Right lobe of liver (tissue), 6 donors: ENCODE measurements at places on chromosomes 4 and X.

DNA sequence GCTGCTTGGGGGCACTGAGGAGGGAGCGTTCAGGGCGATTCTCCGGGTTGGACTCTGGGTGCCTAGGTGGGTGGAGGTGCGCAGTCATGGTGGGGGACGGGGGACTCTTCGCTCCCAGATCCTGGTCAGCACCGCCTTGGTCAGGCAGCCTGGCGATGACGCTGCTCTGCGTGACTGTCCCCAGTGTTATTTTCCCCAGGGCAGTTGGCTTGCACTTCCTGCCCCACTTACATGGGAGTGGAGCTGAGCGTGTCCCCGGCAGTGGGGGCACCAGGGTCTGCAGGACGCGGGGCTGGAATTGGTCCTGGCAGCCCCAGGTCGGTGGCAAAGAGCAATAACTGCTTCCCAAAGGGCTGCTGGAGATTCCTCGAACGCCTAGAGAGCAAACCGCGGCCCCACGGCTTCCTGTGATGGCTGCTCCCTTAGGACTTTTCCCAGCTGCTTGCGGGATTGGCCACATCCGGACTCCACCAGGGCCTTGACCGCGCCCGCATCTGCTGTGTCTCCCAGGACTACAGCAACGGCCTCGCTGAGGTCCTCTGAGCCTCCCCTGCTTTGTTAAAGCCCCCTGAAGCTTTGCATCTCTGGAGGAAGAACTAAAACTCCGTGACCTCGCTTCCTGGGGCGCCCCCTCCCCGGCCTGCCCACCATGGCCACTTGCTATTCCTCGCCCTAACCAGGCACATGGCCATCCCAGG lies 35.3 kb upstream of the GPR78 start:
- no peak for DNase-seq

DNA sequence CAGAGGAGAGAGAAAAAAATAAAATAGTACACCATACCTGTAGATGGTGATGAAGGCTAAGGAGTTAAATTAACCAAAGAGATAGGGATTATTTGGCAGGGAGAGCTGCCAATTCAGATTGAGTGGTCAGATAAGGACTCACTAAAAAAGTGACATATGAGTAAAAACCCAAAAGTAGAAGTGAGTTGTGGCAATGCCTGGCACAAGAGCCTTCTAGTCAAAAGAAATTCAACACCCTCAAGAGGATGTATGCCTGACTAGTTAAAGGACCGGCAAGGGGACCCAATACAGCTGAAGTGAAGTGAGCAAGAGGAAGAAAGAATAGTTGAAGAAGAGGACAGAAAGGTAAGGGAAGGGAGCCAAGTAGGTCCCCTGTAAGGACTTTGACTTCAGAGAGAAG lies 34.9 kb downstream of the ELF2 start:
- DNase-seq, result no peak

DNA sequence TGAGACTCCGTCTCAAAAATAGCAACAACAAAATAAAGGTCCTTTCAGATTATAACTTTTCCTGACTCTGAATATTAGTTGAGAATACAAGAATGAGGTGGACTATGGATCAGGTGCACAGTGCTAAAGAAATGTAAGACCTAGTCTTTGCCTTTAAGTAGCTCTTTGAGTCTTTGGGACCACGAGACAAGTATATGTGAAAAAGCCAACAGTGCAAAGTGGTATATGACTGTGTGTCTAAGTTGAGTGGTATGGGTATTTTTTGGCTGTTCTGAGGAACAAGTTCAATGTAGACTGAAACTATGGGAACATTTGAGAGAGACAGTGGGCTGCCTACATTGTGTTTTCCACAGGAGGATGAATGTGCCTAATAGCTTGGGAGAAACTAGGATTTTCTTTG lies 2.8 kb downstream of the GAB1 start:
- DNase-seq, result no peak

DNA sequence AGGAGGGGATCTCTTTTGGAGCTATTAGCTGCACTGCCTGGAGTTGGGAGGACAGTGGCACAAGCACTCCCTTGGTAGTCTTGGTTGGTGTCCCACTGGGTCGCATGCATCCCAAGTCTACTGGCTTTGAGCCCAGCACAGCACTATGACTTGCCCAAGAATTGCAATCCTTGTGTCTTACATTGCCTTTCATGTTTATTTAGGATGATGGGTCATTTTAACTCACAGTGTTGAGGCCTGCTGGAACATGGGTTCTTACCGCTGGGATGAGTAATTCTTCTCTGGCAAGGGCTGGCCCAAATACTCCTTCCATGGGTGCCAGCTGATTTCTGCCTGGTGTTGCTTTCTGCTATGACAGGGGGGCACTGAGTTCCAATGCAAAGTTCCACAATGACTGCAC lies 185.5 kb downstream of the TEX13C start:
- DNase-seq, result no peak

- no peak for DNase-seq
Measured at GRCh38 chr4:52838729-52839586, 23.2 kb upstream of the RASL11B start.

DNA sequence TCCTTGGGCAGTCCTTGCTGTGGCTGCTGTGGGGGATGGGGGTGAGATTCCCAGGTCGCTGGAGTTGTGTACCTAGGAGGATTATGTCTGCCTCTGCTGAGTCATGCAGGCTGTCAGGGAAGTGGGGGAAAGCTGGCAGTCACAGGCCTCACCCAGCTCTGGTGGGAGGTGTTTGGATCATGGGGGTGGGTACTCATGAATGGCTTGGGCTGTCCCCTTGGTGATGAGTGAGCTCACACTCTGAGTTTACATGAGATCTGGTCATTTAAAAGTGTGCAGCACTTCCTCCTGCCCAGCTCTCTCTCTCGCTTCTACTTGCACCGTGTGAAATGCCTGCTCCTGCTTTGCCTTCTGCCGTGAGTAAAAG lies 24.6 kb upstream of the PDLIM3 start:
- DNase-seq, result no peak

DNA sequence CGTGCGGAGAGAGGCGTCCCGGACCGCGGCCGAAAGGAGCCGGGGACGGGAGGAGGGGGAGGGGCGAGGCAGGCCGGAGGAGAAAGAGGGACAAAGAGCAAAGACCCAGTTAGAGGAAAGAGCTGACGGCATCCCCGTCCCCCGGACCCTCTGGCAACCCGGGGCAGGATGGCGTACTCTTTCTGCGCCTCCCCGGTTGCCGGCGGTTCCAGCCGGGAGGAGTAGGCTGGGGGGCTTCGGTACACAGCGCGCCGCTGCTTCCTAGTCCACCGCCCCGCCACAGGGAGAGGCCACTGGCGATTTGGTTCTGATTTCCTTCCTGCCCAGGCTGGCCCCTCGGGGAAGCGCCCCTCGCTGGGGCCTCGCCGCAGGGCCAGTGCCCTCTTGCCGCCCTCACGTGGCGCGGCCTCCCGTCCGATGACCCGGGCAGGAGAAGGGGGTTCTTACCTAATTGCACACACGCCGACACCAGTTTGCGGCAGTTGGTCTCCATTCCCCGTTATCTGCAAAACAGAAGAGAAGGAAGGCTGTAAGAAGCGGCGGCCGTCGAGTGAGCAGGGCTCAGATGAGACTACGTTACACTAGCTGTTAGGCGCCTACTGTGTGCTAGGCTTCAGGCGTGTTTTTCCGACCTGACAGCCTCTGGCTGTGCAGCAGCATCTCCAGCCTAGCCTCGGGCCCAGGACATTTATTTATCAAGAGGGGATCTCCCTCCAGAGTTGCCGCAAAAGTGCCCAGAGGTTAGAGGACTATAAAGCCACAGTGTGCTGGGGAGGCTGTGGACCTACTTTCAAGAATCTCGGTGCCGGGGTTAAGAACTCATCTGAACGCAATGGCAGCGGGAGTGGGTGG lies 9.9 kb upstream of the PITX2 start:
- no peak for DNase-seq

DNA sequence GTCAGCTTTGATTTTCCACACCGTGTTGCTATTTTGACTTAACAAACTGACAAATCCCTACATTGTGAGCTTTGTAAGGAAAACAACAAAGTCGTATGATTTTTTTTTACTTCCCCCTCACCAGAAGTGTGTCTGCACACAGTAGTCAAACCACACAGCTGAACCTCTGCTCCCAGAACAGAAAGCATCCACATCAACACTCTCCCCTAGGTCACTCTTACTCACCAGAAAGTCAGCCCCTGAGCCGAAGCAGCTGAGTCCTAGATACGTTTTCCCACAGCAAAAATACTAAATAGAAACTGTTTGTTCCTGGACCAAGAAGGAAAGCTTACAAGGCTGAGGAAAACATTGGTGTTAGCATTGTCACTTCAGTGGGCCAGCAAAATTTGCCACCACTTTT lies 305.7 kb downstream of the DHX15 start:
- no peak for DNase-seq

- DNase-seq, result no peak
Measured at GRCh38 chr4:36211084-36211483, 33.2 kb downstream of the ARAP2 start.

DNA sequence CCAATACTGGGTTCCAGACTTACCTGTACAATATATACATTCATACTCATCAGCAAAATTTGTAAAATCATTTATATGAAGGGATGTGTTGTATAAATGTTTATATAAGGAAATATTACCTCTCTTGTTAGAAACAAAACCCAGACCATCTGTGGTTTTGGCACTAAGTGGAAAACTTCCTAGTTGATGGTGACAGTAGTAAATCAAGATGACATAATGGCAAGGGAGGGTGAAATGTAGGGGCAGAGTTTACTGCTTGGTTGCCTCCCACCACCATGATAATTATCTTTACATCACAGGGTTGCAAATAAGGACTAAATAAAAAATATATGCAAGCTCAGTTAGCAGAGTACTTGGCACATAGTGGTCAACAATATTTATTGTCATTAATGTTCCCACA lies 365.3 kb upstream of the TEX13C start:
- DNase-seq, result no peak

DNA sequence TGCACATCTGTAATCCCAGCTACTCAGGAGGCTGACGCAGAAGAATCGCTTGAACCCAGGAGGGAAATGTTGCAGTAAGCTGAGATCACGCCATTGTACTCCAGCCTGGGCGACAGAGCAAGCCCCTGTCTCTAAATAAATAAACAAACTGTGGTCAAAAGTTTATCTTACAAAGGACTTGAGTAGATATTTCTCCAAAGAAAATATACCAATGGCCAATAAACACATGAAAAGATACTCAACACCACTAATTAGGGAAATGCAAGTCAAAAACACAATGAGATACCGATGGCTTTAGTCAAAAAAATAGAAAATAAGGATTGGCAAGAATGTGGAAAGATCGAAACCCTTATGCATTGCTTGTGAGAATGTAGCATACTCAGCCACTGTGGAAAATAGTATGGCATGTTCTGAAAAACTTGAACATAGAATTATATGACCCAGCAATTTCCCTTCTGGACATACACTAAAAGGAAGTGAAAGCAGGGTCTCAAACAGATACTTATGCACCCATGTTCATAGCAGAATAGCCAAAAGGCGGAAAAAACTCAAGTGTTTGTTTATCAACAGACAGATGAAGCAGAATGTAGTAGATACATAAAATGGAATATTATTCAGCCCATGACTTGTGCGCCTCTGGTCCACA lies 2.0 kb upstream of the CFAP97 start:
- DNase-seq, result no peak

- DNase-seq, result peak; percentile 73
Measured at GRCh38 chrX:39688576-39689375, 409.0 kb downstream of the BCOR start.

DNA sequence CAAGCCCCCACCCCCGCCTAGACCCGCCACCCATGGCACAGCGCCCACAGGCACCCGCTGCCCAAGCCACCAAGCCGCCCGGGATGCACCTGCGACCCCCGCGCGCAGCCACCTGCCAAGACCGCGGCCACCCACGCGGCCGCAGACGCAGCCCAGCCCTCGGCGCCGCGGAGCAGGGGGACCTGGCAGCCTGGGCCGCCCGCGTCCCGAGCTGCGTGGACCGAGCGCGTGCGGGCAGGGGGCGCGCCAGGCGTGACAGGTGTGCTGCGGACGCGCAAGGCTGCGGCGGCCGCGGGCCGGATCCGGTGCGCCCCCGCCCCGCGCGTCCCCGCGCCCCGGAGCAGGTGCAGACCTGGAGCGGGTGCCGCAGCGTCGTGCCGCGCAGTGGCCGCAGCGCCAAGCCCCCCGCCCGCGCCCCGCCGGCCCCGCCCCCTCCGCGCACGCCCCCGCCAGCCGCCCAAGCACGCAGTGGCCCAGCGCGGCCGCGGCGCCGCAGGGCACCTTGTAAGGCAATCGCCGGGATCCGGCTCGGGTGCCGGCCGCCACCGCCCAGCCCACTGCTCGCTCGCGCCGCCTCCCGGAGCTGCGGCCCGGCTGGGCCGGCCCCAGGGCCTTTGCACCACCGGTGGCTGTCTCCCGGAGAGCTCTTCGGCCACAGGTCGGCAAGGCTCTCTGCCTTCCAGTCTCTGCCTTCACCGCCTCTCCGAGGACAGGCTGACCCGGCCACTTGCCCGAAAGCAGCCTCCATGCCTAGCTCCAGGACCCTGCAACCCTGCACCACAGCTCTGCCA lies at the start of gene PNCK:
PNCK (minus strand) TSS at position 386 of the 791 bp plus-strand sequence. CDS start 737 bp downstream, outside the sequence.
- DNase-seq, result no peak

GRCh38 chr4:76620723-76621468 lies 185.9 kb downstream of the SHROOM3 start:
- DNase-seq, result no peak

- no peak for DNase-seq
Measured at GRCh38 chr4:95061220-95061619, 303.5 kb downstream of the BMPR1B start.

GRCh38 chrX:47613082-47613481 lies 6.6 kb downstream of the SYN1 start:
- DNase-seq, result no peak

GRCh38 chrX:38898261-38898660 lies 97.0 kb downstream of the MID1IP1 start:
- DNase-seq, result no peak

DNA sequence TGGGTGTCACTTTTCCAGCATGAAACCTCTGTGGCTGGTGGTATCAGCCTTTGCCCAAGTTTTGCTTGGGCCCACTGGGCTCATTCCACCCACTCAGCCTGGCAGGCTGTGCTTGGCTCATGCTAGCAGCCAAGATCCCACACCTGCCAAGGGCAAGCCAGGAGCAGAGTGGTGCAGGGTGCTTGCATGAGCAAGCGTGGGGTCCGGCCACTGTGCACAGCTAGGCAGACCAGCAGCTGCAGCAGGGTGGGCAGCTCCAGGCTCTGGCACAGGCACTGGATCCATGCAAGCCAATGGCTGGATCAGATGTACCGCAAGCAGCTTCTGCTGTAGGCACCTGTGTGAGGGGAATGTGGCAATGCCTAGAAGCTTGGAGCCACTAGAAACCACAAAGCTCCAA lies 253.9 kb downstream of the SPOCK3 start:
- DNase-seq, result no peak

GRCh38 chr4:26055855-26056254 lies 141.8 kb downstream of the SMIM20 start:
- DNase-seq, result no peak

DNA sequence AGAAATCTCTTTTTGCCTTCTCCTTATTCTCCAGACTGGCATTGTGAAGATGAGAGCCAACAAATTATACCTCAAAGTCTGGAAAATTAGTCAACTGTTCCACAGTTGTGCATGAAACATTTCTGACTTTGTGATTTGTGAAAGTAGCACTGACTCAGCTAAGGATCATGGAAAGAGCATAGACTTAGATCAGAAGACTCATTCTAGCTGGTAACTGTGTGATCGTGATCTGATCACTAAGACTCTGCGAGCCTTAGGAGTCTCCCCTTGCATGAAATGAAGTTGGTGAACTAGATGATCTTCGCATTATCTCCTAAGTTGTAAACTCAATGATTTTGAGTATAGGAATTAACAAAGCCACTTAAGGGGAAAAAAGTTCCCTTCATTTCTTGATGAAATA lies 668.1 kb downstream of the RPA4 start:
- no peak for DNase-seq
